ENCODE measurements at places on chromosomes 2 and 18.

- no peak for DNase-seq
These were observed 265.1 kb downstream of the NCKAP5 start for GRCh38 chr2:133303150-133303549.

DNA sequence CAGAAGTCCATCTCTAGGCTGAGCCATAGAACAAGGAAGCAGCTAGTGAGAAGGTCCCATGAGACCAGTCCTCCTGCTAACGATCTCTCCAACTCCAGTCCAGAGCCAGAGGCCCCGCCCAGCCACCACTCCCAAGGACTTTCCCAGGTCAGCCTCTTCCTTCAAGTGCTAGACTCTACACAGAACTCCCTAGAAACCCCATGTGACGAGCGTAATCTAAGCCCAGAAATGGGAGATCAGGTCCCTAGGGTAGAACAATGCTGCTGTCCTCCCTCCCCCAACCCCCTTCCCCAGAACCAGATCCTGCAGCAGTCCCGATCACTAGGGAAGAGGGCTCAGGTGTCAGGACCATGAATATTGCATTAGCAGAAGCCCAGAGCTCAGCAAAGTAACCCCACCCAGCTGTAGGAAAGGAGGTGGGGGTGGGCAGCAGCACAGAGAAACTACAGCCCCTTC lies 6.9 kb downstream of the DCTN1 start:
- DNase-seq, result no peak

DNA sequence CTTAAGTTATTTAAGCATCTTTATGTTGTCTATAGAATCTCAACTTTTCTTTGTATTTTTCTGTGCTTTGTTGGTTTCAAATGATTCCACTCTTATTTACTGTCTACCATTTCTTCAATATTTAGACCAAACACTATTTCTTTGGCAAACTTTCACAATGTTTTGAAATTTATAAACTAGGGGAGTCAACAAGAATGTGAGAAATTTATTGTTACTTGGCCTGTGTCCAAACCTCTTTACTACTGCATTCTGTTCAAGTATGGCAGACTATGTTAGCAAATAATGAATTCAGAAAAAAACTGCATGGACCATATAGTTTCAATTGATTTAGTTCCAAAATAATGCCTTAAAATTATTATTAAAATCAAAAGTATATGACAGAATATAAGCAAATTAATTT lies 470.2 kb downstream of the FBXO15 start:
- DNase-seq, result no peak

DNA sequence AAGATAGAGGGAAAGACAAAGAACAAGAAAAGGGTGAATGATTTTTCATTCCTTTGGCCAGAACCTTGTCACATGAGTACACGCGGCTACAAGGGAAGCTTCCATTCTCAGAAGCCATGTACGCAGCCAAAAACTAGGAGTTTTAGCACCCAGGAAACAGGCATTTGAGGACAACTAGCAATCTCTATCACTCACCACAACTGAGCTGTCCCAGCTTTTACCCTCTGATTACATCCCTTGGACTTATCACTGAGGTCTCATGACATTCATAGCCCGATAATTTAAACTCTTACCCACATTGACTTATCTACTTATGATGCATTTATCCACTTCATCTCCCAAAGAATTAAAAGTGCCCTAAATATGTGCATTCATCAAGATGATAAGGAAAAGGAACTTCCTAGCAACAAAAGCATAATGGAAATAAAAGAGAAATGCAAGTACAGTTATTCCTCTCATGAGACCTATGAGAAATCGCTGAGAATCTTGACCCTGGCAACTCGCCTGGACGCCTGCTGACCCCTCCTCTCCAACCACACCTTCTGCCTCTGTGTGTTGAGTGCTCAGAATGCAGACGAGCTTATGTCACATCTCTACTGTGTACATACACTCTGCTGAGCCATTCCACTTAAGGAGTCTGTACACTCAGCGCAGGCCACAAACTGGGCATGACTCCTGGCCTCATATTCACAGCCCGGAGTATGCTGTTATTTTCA lies 28.7 kb upstream of the MFSD6 start:
- DNase-seq, result no peak

DNA sequence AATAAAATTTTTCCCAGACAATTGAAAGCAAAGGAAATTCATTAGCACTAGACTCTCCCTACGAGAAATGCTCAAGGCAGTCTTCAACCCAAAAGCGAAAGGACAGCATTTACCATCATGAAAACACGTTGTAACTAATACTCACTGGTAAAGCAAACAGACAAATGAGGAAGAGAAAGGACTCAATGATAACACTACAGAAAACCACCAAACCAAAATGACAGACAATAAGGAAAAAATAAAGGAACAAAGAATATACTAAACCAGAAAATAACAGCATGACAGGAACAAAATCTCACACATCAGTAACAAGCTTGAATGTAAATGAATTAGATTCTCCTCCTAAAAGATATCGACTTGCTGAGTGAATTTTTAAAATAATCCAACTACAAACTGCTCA lies 190.7 kb downstream of the NOL4 start:
- no peak for DNase-seq

DNA sequence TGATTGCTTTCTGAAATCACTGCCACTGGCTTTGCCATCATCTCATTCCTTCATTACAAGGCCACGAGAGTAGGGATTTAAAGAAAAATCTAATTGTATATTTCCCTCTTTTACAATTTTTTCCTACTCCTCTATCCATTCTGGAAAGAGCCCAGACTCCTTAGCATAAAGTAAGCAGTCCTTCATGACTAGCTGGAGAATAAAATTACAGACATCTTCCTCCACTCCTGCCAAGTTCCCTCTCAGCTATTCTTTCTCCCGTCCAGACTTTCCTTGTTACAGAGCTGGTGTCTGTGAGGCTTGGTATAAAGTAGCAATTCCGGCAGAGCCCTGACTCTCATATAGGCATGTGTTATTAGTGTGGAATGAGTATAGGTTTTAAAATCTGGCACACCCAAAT lies 806.8 kb downstream of the PLCL1 start:
- DNase-seq, result no peak

DNA sequence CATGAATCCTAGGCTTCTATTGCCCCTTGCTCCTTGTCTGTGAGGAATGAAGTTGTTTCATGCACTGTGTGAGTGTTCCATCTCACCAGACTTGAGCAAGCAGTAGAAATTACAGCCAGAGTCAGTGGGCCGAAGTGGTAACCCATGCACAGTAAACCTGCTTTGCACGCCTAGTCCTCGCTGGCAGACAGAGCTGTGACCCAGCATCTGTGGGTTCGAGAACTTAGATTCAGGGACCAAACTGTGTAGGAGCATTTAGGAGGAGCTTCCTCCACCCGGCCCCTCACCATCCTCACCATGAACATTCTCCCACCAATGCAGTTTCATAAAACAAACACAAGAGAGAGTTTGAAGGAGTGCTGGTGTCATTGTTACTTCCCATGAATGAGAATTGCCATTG lies 21.6 kb upstream of the TEX51 start:
- DNase-seq, result no peak

DNA sequence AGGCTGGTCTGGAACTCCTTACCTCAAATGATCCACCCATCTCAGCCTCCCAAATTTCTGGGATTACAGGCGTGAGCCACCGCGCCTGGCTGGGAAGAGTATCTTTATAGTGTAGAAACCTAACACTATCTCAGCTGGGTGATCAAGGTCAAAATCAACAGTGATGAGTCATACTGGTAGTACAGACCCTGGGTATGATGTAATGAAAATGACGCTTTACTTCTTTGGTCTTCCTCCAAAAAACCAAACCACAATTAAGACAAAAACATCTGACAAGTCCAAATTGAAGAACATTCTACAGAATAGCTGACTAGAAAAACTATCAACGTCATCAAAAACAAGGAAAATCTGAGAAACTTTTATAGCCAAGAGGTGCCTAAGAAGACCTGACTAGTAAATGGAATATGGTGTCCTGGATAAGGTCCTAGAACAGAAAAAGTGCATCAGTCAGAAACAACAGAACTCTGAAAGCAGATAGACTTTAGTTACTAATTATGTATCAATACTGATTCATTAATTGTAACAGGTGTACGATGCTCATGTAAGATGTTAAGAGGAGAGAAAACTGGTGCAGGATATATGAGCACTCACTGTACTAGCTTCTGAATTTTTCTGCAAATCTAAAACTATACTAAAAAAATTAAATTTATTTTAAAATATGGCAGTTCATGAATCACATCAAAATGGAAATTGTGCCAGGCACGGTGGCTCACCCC lies 25.4 kb downstream of the PDCL3 start:
- DNase-seq, result no peak

DNA sequence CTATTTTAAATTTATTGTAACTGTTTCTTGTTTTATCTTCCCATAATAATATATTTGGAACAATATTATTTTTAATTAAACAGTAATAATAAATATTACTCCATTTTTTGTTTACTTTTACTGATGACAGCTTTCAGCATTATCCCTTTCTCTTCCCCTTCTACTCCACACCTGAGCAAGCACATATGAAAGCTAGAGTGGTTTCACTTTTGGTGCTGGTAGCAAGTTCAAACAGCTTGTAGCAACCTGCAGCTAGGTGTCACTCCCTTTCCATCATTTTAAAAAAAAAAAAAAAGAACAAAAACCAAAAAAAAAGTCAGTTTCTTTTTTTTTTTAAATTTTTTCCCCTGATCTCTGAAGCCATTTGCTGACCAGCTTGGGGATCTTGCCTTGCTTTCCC lies 801.8 kb downstream of the CCDC85A start:
- DNase-seq, result no peak

GRCh38 chr2:216696321-216696720 lies 972 bp upstream of the IGFBP5 start:
- DNase-seq, result no peak

- no peak for DNase-seq
These were observed 3.5 kb downstream of the SLC4A3 start for GRCh38 chr2:219630770-219631405.

Measured in activated T-cell treated with anti-CD3 and anti-CD28 coated beads for 1 hour (primary cell).